ENCODE measurements at places on chromosomes 11 and 22.

DNA sequence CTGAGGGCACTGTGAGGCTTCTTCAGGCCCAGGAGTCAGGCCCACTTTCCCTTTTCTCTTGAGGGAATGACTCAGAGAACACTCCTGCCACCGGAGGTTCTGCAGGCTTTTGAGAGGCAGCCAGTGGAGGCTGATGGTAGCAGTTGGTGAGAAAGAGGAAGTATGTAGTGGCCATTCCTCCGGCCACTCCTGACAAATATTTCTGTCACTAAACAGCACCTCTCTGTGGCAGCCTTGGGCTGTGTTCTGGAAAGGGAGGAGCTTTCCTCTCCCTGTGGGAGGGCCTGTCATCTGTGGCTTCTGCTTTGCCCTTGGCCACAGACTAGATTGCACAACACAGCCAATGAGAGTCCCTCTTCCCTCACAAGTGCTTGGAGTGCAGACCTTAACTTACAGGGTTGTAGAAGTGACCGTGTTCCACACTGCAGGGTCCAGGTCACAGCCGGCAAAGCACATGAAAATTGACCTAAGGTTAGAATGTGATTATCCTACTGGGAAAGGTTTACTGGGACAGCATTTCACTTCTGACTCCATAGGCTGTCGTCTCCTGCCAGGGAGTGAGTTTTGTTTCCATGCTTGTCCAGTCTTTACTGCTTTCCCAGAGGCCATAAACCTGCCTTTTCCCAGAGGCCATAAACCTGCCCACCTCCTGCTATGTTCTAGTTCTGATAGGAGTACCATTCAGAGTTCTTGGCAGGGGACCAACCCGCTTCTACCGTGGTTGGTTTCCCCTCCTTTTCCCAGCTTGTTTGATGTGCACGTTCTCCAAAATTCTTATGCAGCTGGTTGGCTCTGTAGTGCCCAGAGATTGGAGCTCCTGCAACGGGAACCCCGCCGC, 33.3 kb downstream of the MARK2 start:
- peak; percentile 20 for DNase-seq

DNA sequence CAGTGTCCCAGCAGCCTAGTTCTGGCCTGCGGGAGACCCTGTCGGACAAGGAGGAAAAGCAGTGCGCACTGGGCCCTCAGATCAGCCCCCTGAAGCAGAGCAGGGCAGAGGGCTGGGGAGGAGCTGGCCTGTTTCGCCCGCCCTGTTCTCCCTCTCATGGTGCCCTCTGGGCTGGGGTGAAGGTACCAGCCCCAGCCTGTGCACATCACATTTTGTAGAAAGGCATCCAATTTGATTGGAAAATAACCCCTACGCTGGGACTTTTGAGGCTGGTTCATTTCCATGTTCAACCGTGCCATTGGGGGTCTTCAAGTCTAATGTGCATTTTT, 832 bp upstream of the NAP1L4 start:
- DNase-seq: no peak

DNA sequence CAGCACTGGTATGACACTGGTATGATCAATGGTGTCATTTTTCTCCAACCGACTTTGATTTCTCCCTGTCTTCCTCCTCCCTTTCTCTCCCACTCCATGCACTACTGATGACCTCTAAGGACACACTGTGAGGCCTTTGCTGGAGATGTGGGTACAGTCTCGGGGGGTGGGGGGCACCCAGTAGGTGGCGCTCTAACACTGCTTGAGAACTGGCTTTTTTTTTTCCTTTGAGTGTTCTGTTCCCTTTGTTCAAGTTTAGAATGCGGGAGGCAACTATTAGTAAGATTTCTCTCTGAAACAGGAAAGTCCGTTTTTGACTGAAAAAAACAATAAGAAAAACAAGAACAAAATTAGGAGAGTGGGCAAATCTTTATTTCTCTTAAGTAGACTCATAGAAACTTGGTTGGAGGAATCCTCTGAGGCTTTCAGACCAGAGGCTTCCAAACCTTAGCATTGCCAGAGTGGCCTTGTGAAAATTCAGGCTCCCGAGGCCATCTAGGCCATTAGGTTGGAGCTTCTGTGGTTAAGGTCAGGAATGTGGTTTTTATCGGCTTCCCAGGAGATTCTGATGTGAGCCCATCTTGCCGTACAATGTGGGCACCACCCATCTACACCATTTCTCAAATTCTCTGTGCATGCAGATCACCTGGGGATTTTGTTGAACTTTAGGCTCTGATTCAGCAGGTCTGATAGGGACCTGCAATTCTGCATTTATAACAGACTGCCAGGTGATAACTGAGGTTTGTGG, 43.2 kb downstream of the PANX1 start:
- peak; percentile 37 for DNase-seq

DNA sequence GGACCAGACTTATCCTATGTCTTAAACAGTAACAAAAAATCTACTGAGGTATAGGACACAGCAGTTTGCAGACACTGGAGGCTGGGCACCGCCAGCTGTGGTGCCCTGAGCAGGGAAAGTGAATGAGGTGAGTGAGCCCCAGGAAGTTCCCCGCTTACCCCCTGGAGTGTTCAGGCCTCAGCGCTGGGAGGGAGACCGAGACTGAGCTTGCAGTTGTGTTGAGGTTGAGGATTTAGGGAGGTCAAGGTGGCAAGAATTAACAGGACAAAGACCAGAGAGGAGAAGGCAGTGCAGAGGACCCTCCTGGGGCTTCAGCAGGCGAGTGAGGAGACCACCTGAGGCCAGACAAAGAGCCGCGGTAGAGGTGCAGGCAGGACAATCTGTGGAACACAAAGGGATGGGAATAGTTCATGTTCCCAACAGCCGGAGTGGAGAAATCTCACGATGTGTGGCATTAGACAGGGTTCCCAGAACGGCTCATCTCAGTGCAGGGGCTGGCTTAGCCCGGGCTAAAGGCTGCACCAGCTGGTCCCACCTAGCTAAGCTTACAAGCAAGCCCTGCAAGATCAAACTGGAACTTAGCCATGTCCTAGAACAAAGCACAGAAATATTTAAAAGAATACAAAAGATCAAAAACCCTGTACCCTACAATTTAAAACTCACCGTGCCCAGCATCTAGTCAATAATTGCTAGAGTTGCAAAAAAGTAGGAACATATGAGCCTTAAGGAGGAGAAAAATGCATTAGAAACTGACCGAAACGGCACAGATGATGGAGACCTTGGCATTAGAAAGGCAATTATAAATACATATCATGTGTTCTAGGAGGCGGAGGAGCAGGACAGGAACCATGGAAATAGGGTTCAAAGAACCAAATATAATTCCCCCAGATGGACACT, 47.4 kb upstream of the PITPNB start:
- DNase-seq: no peak

- DNase-seq: no peak
Measured at GRCh38 chr11:59187587-59187986, 15.7 kb downstream of the DTX4 start.

GRCh38 chr11:45102810-45103621, 43.4 kb upstream of the PRDM11 start:
- DNase-seq: peak; percentile 71

GRCh38 chr22:19876314-19876940, 21.8 kb upstream of the GNB1L start:
- DNase-seq: no peak

GRCh38 chr22:50628543-50629134, 687 bp upstream of the ARSA start:
- DNase-seq: no peak

- DNase-seq: peak; percentile 82
Measured at GRCh38 chr22:39388261-39389011, 11.1 kb upstream of the TAB1 start.

DNA sequence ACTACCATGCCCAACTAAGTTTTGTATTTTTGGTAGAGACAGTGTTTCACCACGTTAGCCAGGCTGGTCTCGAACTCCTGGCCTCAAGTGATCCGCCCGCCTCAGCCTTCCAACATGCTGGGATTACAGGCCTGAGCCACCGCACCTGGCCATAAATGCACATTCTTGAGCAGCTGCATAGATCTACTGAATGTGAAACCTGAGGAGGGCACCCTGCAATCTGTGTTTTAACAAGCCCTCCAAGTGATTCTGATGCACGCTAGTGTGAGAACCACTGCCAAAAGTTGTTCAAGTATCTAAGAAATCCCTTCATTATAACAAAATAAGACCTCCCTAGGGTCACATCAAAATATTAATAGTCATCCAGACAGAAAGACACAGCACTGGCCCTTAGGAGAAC, 89.3 kb downstream of the RDX start:
- DNase-seq: no peak

GRCh38 chr11:79783833-79784232, 343.0 kb upstream of the TENM4 start:
- DNase-seq: no peak

GRCh38 chr11:69316956-69317355, 23.0 kb downstream of the MYEOV start:
- no peak for DNase-seq

DNA sequence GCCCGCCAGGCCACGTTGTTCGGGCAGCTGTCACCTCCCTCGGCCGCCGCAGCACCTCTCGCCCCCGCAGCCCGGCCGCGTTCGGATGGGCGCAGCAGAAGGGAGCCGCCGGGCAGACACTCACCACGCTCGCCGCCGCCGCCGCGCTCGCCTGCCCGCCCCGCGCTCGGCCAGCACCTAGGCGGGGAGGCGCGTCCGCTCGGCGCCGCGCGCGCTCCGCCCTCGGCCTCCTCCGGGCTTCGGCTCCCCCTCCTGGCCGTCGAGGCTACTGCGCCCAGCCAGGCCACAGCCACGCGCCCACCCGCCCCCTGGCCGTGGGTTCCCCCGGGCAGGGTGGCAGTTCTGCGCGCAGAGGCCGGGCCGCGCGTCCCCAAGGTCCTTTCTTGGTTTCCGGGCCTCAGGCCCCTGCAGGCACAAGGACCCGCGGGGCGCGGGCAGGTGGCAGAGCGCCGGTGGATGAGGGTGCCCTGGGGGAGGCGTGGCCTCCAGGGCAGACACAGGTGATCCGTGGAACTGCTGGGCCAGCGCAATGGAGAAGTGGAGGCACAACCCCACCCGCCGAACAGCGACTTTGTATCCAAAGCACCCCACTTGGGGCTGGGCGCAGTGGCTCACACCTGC, at the start of gene SLC25A22:
Gene SLC25A22, minus strand, starts transcription at position 189 of the 621 bp plus-strand sequence. CDS start 3,275 bp downstream, outside the sequence.
- peak; percentile 85 for DNase-seq

- DNase-seq: no peak
Measured at GRCh38 chr11:40170078-40170477, 1289.4 kb downstream of the LRRC4C start.

DNA sequence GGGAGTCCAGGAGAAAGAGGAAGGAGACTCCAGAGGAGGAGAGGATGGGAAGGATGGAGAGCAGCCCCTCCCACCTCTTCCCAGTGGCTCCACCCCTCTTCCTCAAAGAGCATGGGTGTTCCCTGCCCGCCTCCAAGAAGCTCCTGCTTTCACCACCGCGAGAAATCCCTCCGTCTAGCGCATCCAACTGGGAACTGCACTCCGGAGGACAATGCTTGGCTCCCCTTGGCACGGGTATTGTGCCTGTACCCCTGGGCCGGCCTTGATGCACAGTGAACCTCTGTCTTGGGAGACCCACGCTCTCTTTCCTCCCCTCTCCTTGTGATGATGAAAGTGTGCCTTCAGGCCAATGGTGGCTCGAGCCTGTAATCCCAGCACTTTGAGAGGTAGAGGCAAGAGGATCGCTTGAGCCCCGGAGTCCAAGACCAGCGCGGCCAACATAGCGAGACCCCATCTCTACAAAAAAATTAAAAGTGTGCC, 14.9 kb upstream of the ADA2 start:
- no peak for DNase-seq

- no peak for DNase-seq
Measured at GRCh38 chr11:20070459-20070858, 89.8 kb downstream of the DBX1 start.

DNA sequence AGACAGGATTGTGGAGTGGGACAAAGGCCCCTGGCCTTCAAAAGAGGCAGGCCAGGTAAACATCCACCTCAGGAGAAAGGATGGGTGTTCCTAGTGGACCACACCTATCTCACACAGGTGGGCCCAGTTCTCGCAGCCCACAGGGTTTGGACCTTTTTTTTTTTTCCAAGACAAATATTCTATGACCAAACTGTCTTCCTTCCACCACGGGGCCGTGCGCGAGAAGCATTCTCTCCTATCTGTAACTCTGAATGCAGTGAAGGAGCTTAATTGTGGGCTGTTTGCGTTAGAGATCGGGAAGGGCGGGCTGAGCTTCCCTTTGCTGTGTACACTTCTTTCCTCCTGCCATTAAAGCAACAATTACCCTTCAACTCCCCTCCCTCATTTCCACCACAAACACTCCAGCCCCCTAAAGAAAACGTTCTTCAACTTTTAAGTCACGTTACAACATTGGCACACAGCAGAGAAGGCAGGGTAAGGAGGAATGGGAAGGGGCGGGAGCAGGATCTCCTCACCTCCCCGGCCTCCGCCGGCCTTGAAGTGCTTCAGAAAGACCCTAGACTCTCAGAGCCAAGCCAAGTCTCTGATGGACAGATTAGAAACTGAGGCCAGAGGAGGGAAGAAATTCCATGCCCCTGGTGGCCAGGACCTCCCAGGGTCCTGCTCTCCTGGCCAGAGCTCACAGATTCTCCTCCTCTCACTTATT, 238.4 kb downstream of the BUD13 start:
- no peak for DNase-seq

GRCh38 chr11:129331217-129331616, 44.4 kb upstream of the BARX2 start:
- no peak for DNase-seq

DNA sequence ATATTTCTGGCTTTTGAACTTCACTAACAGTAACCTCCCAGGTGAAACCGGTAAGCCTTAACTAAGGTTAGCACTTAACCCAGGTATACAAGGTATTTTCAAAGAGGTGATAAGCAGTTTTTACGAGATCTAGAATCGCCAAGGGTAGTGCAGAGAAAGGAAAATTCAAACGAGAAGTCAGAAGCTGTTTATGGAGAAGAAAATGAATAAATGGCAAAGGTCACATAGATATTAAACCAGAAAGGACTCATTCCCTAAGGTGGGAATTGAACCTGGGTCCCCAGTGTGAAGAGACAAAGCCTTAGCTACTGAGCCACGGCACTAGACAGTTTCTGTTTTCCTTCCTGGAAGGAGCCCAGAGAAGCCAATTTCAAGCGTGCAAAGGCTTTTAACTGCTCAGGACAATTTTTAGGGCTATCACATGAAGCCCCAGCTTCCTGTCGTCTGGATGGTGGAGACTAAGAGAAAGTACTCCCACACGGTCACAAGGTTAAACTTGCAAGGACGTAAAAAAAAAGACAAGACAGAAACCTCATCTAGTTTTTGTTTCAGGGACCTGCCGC, 5.7 kb upstream of the C1QTNF6 start:
- DNase-seq: peak; percentile 65

- DNase-seq: no peak
Measured at GRCh38 chr11:61739966-61740365, 12.5 kb upstream of the MYRF start.

DNA sequence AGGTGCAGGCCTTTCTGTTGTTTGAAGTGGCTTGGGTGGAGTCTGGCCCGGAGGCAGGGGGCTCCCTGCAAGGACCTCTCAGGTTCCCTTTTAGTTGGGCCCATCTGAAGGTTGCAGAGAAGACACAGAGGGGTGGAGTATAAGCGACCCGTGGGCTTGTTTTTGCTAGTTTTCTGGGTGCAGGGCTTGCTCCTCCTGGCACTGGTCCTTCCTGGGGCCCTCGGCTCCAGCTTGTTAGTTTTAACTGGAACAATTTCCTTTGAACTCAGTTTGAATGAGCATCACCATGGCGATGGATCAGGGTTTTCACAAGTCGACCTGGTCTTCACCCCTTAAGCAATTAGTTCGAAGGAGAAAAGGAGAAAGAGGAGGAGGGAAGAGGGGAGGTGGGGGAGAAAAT, 28.5 kb upstream of the OAF start:
- no peak for DNase-seq

GRCh38 chr11:10451426-10452116, 3.5 kb upstream of the AMPD3 start:
- DNase-seq: no peak

Data from stimulated activated CD4-positive, alpha-beta T cell treated with anti-CD3 and anti-CD28 coated beads, Interleukin-4, amount 100 ng/mL, for 24 hours (primary cell).